AG09309 (cell line): ENCODE measurements at places on chromosomes 1 and 21.

DNA sequence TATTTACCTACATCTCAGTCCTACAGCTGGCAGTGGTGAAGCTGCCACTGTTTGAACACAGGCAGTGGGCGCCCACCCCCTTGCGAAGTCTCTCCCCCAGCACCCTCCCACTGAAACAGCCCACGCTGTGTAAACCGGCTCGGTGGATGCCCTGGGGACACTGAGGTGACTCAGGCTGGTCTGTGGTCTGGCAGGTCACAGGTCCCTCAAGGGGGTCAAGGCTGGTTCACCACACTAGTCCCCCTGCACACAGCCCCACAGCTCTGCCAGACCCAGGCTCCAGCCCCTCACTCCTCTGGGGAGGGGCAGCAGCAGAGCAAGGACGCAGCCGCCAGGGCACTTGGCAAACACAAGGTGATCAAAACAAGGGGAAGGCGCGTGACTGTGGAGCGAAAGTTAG lies 7.6 kb downstream of the CHD5 start:
- no peak for DNase-seq

GRCh38 chr1:155037851-155038441 lies 4.3 kb downstream of the DCST1 start:
- no peak for DNase-seq

- DNase-seq, result no peak
Observed at GRCh38 chr21:15908187-15908586, 178.4 kb downstream of the USP25 start.

DNA sequence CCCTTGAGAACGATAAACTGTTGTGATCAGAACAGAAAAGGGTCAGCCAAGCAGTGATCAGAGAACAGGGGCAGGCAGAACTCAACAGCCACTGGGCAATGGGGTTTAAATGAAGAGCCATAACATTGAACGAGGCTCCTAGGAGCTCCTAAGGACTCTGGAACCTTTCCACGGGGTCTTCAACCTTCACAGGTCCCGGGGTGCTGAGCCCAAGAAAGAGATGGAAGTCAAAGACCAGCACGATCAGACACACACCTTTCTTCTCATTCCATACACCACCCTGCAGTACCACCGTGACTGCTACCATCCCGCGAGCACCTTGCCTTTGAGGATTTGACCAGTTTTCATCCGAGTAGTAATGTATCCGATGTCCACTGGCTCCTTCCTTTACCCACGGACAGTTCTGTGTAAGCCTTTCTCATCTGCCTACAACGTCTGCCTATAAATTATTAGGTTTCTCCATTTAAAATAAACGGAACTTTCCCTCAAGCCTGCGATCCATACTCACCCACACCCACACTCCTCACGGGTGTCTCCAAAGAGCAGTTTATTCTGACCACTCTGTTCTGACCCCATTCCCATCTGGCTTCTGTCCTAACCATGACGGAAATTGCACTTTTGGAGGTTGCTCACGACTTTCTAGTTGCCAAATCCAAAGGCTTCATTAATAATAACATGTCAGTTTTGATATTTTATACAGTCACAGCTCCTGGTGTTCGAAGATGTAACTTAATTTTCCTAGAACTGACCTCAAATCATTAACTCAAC lies 16.8 kb upstream of the HHAT start:
- DNase-seq, result no peak

- no peak for DNase-seq
Observed at GRCh38 chr1:105317976-105318375, 1568.3 kb downstream of the AMY1C start.

- peak; percentile 17 for DNase-seq
Observed at GRCh38 chr1:1540090-1540817, at the start of gene TMEM240. TMEM240 (minus strand) TSS chr1:1540624; CDS start chr1:1540346, 278 bp downstream.

DNA sequence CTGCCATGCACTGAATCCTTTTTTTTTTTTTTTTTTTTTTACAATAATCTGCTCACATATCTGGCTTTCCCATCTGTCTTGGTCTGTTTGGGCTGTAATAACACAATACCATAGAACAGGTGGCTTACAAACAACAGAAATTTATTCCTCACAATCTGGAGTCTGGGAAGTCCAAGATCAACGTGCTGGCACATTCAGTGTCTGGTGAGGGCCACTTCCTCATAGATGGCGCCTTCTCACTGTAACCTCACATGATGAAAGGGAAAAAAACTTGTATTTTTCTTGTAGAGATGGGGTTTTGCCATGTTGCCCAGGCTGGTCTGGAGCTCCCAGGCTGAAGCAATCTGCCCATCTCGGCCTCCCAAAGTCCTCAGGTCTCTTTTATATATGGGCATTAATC lies 13.0 kb upstream of the PARP1 start:
- no peak for DNase-seq

GRCh38 chr1:119903443-119903835 lies 7.1 kb upstream of the ADAM30 start:
- no peak for DNase-seq

DNA sequence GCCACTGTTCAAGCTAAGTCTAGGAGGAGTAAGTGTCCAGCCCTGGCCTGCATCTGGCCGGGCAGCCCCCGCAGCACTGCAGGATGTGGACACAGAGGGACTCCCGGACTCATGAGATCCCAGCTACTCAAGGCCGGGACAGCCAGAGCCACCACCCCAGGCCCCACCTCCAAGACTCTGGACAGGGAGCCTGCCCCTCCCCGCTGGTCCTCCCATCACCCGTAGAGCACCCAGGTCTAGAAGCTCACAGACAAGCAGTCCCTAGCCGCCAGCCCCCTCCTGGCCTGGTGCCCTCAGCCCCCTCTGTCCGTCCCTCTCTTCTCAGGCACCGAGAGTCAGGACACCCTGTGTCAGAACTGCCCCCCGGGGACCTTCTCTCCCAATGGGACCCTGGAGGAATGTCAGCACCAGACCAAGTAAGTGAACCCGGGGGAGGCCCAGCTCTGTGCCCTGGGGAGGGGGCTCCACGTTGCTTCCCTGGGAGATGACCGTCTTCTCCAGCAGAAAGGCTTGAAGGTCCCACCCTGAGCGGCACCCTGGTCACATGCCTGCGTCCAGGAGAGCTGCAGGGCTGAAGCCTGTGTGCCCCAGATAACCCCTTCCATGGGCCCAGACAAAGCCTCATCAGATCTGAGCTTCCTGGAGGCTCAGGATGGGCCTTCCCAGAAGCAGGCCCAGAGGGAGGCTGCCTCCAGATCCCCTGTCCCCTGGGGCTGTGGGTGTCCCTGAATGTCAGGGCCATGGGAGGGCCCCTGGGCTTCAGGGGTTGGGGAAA lies 4.3 kb downstream of the TNFRSF14 start:
- no peak for DNase-seq

DNA sequence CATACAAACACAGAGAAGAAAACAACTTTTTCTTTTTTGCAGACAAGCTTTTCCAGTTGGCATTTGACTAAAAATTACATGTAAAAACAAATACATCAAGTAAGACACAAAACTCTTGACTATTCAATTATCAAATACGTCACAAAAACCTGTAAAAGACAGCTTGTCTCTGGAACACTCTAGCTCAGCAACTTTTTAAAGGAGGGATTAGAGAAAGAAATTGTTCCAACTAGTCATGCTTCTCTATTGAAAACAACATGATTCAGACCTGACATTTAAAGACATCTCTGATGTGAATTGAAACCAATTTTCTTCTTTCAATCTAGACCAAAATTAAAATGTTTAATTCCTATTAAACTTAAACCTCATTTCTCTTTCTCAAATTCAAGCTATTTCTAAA lies 30.3 kb downstream of the SMYD3 start:
- DNase-seq, result no peak

DNA sequence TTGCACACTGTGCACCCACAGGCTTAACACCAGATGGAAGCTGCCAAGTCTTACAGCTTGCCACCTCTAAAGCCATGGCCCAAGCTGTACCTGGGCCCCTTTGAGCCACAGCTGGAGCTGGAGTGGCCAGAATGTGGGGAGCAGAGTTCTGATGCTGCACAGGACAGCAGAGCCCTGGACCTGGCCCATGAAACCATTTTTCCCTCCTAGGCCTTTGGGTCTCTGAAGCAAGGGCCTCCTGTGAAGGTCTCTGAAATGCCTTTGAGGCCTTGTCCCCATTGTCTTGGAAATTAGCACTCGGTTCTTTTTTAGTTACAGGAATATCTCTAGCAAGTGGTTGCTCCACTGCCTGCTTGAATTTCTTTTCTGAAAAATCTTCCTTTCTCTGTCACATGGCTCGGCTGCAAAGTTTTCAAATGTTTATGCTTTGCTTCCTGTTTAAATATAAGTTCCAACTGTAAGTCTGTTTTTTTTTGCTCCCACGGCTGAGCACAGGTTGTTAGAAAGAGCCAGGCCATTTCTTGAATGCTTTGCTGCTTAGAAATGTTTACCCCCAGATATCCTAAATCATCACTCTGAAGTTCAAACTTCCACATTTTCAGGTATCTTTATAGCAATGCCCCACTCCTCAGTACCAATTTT lies 156.8 kb upstream of the GORAB start:
- no peak for DNase-seq

GRCh38 chr1:178959543-178960460 lies 65.9 kb upstream of the FAM20B start:
- DNase-seq, result no peak

- DNase-seq, result no peak
Observed at GRCh38 chr1:74548961-74549750, 36.7 kb upstream of the LRRC53 start.

GRCh38 chr1:16349847-16350406 lies 2.4 kb downstream of the FBXO42 start:
- no peak for DNase-seq

DNA sequence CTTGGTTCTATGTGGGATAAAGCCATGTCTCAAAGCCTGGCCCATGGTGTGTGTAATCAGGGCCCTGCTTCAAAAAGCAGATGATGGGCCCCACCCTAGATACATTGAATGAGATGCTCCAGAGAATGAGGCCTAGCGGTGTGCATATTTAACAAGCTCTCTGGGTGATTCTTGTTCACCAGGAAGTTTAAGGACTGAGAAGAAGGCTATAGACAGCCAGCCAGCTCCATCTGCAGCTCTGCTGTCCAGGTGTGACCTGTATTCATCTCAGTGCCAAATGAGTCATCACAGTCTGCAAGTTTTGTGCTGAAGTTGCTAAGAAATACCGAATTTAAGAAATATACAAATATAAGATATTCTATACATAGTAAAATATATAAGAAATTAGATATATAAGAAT lies 182.0 kb upstream of the RUNX1 start:
- no peak for DNase-seq

GRCh38 chr1:117036018-117036461 lies 24.1 kb upstream of the TTF2 start:
- DNase-seq, result no peak

DNA sequence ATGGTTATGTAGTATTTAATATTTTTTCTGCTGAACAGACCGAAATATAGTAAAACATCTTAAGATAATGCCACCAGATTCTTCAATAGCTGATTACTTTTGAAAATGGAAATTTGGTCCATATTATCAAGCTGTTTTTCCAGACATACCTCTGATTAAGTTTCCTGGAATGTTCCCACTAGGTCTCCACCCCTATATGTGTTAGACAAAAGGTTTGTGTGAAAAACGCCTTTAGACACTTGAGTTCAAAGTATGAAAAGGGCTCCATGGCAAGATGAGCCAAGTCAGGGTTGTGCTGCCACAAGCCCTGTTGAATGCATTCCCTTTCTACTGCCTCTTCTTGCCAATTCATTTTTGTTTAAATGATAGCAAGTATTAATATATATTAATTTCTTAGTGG lies 52.7 kb downstream of the ZBTB17 start:
- no peak for DNase-seq

DNA sequence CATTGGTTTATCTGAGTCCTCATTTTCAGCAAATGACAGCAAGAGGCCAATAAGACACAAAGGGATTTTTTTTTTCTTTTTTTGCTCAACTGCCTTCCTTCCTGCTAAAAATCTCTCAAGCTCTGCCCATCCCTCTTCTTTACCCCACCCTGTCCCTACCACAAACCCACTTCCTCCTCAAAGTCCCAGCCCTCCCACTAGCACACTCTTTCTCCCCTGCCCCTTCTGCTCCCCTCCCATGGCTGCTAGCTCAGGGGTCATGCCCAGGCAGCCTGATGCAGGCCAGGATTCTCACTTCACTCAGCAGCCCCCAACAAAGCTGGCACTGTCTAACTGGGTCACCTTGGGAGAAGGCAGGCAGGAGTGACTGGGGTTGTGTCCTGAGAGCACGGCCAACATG lies 28.8 kb upstream of the PPP2R5A start:
- DNase-seq, result no peak

DNA sequence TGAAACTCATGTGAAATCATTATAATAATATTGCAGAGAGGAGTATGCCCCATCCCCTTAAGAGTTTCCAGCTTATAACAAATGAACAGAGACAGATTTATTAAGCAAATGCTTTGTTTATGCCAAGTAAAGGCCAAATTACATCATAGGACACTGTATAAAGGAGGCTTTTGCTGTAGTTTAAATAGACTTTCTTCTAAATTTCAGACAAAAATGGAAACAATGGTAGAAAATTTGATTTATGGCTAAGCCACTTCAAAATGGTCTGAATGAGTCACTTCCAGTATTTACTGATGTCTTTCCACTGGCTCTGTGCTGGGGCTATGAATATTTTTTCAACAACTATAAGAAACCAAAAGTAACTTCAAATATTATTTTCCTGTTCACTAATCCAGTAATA lies 81.1 kb upstream of the ST6GALNAC5 start:
- DNase-seq, result no peak
